ENCODE measurements at places on chromosomes 5 and 9. TPM values are rescaled to one million over a fixed set of nuclear protein-coding genes. Genes with fewer than 3 reads are reported as not detected.
A peak's percentile ranks its signal among the peaks of the same experiment; 100 is the strongest.

- DNase-seq, result no peak
These were observed 44.9 kb upstream of the MYO10 start for GRCh38 chr5:16980983-16981382.

- DNase-seq, result no peak
These were observed 14.8 kb upstream of the MEF2C start for GRCh38 chr5:88897748-88898147.

GRCh38 chr5:36138900-36139683 is 12.6 kb downstream of the LMBRD2 start:
- DNase-seq, result no peak

GRCh38 chr5:9567039-9567438 is 21.2 kb upstream of the SEMA5A start:
- no peak for DNase-seq

GRCh38 chr5:100322483-100322882 is 212.7 kb upstream of the FAM174A start:
- DNase-seq, result no peak

DNA sequence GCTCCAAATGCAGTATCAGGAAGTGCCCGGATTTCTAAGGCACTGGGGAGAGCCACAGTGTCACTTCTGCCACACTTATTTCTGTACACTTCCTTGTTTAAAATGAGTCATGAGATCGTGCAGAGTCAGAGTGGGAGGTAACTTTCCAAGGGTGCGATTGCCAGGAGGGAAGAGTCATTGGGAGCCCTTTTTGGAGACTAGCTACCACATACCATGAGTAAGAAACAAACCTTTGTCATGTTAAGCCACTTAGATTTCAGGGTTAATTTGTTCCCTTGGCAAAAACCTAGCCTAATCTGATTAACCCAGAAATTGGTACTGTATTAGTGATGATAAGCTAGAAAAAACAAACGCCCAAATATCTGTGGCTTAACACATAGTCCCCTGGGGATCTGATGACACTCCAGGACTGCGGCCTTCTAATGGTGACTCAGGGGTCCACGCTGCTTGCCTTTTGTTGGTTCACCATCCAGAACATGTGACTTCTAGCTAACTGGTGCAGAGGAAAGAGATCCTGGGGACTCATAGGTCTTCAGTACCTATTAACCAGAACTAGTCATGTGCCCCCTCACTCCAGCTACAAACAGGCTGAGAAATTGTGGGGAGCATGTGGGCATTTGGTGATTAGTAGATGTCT is 48.6 kb upstream of the TLE1 start:
- peak; percentile 4 for DNase-seq

DNA sequence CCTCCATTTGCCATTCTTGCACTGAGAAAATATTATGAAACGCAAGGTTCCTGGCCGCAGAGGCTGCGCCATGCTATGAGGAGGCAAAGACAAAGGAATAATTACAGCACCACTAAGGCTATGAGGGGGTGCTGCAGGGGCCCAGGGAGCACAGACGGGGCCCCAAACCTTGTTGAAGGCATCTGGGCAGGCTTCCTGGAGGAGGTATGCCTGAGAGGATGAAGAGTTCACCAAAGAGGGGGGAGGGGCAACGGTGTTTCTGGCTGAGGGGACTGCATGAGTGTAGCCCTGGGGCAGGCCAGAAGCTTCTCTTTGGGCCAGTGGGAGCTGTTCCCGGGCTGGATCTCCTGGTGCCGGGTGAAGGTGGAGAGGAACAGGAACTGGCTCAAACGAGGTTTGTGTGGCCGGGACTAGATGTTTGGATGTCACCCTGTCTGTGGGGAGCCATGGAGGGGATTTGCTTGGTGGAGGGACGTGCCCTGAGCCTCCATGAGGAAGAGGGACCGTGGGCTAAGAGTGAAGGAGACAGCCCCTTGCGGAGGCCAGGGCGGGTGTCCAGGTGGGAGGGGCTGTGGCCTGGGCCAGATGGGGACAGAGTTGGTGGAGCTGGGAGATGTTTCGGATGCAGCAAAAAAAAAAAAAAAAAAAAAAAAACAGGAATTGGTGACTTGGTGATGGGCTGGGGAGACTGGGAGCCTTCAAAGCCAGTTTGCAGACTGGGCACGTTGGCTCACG is 28.2 kb downstream of the PTGES start:
- no peak for DNase-seq

DNA sequence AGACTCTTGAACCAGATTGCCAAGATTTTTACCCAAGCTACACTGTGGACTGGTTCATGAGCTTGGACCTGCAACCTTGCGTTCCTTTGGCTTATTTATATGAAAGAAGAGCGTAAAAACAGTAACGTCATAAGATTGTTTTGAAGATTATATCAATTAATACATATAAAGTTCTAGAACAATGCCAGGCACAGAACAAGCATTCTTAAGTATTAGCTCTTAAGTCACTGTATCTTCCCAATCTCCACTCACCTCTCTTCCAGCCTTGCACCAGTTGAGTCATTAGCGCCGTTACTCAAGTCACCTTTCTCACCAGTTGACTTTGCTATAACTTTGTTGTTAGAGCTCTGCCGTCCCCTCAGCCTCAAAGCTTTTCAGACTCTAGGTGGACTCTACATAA is 415.7 kb downstream of the PLK2 start:
- no peak for DNase-seq

DNA sequence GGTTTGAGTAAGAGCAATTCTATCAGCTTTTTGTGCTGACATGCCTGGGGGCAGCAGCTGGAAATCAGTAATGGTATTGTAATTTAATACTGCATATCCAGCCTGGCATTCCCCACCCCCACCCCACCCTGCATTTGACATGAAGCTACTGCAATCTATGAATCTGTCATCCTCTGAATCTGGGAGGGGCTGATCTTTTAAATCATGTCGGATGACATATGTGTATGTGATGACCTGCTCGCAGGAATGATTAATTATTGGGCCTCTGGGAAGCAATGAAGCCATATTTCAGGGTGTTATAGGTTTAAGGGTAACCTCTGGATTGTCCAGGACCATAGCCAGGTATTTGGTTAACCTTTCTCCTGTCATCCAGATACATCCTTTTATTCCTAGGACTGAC is 64.6 kb upstream of the RASGRF2 start:
- no peak for DNase-seq

DNA sequence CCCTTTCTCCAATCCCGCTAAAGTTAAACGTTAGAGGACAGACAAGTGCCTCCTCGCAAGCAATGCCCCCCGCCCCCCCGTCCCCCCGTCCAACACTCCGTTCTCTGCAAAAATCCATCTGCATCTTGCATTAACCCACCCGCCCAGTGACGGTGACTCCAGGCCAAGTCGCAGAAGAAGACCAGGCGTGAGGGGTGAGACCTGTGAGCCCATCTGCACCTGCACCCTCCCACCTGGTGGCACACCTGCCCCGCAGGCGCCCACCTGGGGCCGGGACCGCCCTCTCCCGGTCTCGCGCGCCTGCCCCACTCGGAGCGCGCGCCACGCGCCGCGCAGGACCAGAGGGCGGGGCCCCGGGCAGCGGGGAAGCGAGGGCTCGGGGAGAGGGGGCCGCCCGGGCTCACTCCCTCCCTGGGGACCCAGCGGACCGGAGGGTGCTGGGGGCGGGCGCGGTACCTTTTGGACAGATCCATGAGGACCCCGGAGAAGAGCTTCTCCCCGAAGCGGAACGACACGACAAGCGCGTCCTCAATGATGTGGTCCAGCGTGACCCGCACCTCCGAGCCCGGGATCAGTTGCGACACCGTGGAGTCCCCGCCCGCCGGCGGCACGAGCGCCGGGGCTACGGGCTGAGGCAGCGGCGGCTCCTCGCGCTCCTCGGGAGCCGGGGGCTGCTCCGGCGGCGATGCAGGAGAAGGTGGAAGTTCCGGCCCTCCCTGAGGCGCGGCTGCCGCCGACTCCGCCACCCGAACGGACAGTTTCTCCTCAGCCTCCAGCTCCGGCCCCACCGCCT is 705 bp downstream of the PWWP2A start:
- no peak for DNase-seq

C9orf152 gene
- polyA plus RNA-seq, result not detected

PSAT1 gene
- 30.2 TPM for polyA plus RNA-seq
